Stimulated activated effector memory CD8-positive, alpha-beta T cell treated with anti-CD3 and anti-CD28 coated beads, Interleukin-12 subunit alpha, Interleukin-12 subunit beta, amount 100 ng/mL, for 72 hours (primary cell): ENCODE measurements at places on chromosomes 2 and 18.

DNA sequence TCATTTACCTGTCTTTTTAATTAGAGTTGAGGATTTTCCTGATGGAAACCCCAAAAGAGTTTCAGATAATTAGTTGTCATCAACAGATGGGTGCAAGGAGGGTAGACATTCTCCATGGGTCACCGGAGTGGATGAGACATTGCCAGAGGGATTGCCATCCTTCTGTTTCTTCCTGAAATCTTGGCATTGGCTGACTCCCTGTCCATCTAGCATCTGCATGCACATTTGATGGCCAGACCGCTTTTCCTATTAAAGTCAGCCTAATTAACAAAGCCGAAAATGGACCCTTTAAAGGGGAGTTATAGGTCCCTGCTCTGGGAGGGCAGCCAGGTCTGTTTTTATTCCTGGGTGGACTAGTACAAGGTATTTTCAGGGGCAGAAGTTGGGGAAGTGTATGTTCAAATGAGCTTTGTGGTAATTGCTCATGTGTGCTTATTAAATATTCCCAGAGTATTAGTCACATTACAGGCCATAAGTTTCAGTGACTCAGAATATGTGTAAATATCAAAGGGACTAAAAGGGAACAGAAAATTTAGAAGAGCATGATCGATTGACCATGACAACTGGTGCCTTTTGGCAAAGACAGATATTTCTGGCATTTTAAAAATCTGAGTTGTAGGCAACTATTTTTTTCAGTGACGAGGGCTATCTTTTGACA is 209.8 kb downstream of the PHLPP1 start:
- no peak for DNase-seq

GRCh38 chr18:48819781-48820482 is 130.8 kb downstream of the SMAD7 start:
- DNase-seq = no peak

- DNase-seq = no peak
Measured at GRCh38 chr2:197128897-197129296, 181.7 kb downstream of the ANKRD44 start.

GRCh38 chr2:56009758-56010458 is 86.3 kb upstream of the EFEMP1 start:
- no peak for DNase-seq

GRCh38 chr2:151085181-151085611 is 176.5 kb downstream of the RBM43 start:
- no peak for DNase-seq

DNA sequence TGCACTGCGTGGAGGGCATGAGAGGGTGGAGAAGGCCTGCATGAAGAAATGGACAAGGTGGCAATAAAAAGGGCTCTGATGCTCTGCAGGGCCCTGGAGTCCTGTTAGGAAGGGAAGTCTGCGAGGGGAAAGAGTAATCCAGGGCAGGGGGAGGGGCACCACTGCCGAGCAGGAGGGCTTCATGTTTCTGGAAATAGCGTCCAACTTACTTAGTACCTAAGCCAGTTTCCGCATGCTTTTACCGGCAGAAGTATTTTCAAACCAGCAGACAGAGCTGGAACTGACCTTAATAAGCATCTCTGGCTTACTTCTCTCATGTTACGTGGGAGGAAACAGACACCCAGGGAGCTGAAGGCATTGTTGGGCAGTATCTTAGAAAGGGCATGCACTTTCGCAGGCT is 156.7 kb downstream of the GALNT14 start:
- DNase-seq = no peak

DNA sequence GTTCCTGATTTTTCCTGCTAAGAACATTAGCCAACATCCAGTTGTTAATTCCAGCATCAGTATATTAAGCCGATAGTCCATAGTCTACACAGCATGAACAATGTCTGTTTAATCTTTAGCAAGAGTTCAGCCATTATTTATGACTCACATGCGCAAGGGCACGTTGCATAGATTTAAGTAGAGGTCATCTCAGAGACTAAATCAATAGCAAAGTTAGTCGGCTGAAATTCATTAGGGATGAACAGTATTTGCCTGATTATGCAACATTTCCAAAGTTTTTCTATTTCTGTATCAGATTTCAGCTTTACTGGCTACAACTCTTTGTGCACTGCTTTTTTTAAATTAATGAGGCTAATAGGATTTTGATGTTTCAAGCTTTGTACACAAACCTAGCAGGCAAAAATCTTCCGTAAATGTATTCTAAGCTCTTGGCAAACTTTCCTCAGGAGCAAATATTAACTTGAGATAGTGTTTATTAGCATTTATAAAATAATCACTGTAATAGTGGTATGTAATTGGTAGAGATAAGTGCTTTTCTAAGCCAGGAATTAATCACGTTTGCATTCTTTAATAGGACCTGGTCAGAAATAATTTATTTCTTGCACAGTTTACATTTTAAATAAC is 578.7 kb upstream of the ID2 start:
- DNase-seq = no peak

DNA sequence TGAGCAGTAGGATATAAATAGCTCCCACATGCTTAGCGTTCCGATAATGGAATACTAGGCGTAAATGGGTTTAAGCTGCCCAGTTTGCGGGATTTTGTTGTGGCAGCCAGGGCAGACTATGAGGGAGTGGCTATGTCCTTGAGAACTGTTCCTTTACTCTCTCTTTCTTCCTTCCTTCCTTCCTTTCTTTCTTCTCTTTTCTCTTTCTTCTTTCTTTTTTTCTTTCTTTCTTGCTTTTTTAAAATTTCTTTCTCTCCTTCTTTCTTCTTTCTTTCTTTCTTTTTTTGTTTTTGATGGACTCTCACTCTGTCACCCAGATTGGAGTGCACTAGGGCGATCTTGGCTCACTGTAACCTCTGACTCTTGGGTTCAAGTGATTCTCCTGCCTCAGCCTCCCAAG is 9.1 kb upstream of the PRELID3A start:
- no peak for DNase-seq

DNA sequence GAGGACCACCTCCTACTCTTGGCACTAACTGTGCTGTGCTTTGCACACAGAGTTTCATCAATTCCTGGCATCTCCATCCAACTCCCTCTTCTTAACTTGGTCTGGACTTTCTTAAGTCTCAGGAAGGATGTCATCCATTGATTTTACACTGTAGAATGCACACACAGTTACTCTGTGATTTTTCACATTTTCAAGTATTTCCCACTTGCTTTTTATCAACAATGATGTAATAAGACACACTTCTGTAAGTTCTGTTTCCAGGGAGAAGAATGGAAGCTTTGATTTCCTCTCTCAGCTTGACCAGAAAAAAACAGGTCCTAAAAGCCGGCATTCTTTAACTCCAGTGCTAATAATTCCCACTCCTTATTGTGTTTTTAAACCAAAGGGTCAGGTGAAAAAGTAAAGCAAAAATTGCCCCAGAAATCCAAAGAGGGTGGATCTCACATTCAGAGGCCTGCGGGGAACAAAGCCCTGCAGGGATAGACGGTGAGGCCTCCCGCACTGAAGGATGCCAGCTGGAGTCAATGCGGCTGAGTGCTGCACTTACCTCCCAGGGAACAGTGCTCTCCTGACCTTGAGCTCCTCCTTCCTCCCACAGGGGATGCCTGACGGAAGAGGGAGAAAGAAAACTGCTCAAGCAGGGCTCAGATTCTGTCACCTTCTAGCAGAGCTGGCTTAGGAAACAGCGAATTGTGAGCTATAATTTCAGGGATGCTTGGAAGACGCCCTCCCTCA is 83.1 kb downstream of the PDCL3 start:
- no peak for DNase-seq

DNA sequence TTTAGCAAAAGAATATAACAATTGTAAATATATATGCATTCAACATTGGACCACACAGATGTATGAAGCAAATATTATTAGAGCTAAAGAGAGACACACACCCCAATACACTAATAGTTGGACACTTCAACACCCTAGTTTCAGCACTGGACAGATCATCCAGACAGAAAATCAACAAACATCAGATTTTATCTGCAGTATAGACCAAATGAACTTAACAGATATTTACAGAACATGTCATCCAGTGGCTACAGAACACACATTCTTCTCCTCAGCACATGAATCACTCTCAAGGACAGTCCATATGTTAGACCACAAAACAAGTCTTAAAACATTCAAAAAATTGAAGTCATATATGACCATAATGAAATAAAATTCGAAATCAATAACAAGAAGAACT is 22.1 kb upstream of the EVA1A start:
- no peak for DNase-seq

- no peak for DNase-seq
Measured at GRCh38 chr2:60634438-60634837, 81.0 kb upstream of the BCL11A start.

DNA sequence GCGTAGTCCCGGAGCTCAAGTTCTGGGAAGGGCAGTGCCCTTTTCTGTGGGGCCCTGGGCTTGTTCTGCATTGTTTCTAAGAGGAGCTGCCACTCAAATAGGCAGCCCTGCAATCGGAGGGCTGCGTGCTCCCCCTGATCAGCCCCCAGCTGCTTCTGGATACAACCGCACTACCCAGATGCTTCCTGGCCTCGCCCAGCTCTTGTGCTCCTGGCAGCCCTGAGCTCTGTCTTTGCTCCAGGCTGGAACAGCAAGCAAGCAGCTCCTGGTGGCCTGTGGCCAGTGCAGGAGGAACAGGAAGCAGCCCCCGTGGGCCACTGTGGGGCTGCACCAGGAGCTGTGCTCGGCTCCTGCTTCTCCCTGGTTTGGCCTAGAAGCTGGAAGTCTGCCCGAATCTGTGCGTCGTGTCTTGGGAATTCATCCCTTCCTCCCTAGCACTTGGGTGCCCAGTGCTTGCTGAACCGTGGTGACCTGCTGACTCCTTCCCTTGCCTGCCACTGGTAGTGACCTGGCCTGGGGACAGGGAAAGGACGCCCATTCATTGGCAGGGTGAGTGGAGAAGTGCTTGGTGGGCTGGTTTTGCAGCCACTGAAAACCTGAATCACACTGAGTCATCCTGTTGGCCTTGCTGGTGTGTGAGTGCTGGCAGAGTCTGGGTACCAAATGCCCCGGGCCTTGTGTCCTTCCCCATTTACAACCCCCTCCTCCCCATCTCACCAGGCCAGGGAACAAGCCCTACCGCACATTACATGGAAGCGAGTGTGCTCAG is 27.3 kb upstream of the NTSR2 start:
- DNase-seq = no peak

DNA sequence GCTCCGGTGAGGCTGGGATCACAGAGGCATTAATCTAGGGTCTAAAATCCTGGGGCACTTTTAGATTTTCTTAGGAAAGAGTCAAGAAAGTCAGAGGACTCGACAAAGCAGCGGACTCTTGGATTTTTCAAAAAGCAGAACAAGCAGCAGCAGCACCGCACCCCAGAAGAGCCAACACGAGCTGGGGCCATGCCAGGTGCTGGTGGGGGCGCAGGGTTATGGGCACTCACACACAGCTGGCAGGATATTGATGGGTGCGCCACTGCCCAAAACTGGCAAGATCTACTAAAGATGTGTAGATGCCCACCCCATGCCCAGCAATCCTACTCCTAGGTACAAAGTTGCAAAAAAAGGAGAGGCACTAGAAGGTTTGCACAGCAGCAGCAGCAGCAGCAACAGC is 33.9 kb upstream of the SEMA4C start:
- DNase-seq = no peak

GRCh38 chr2:133039531-133039930 is 369.5 kb upstream of the LYPD1 start:
- no peak for DNase-seq

- no peak for DNase-seq
Measured at GRCh38 chr2:38170067-38170466, 94.1 kb upstream of the CYP1B1 start.

DNA sequence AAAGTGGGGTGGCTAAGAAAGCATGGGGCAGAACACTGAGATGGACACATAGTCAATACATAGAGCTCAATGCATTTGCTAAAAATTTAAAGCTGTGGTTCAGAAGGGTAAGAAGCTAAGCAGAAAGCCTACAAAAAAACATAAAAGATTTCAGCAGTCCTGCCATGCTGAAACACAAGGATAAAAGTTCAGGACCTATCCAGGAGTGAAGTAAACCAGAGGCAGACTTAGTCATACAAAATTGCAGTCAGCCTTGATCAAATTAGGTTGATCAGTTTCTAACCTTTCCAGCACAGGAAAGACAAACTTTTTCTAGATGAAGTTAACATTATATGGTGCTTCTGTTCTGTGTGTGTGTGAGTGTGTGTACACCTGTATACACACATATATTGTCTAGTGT is 120.8 kb upstream of the RBMS1 start:
- no peak for DNase-seq
